Stimulated activated CD4-positive, alpha-beta T cell treated with anti-CD3 and anti-CD28 coated beads, Interleukin-4, amount 100 ng/mL, for 1 hour (primary cell): ENCODE measurements at places on chromosomes 12 and 14.

GRCh38 chr14:80567905-80568536 is 356.7 kb upstream of the DIO2 start:
- no peak for DNase-seq

DNA sequence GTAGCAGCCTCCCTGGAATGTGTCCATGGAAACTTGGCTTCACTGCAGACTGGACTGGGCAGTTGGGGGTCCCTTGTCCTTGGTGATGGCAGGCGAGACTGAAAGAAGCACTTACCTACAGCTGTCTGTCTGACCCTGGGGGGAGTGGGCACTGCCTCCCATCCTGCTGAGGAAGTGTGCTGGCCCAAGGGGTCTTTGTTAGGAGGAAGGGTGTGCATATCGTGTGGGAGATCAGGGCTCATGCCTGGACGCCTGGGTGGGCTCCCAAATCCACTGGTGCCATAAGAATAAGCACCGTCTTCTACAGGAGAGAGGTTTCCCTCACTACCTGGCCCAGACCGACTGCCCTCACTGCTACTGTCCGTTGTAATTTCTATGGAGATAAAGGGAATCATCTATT is 81.4 kb downstream of the PIWIL1 start:
- DNase-seq = no peak

DNA sequence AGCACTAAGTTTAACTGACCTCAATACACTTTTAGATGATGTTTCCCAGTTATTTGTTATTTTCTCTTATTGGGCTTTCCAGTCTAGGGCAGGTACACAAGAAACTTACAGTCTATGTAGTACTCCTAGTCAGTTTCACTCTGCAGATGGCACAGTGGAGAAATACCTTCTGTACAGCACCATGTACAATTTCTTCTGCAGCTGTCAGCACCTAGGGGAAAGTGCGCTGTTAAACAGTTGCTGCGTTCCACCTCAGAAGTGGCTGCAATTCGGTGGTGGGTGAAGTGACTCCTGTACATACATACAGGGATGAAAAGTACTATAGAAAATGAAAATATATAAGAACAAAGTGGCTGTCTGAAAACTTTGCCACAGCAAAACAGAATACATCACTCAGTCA is 48.3 kb downstream of the NOVA1 start:
- DNase-seq = no peak

- no peak for DNase-seq
Measured at GRCh38 chr12:78192979-78193378, 362.3 kb downstream of the NAV3 start.

DNA sequence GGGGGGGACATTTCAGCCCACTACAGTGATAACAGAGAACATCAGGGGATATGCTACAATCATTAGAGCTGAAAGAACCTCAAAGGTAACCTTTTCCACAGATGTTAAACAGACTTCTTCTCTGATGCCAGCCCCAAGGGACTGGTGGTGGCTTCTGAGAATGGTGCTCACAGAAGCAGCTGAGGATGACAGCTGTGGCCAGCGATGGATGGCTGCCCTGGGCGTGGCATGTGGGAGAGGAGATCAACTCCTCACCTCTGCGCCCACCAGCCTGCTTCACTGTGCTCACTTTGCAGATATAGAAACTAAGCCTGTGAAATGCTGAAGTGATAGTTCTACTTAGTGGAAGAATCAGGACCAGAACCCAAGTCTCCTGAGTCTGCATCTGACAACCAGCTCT is 33.0 kb downstream of the FOXN3 start:
- DNase-seq = no peak

DNA sequence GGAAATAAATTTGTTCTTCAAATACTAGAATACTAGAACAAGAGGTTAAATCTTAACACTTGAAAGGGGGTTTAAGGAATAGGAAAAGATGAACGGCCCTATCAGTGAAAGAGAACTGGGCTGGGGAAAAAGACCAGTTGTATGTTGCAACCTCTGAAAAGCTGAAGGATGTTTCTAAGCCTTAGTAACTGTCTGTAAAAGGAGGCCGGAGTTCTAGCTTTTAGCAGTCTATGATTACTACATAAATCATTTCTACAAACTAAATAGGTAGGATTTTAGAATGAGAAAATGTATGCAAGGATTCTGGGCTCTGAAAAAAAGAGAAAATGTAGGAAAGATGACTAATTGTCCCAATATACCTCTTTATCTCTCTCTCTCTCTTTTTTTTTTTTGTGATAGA is 4.9 kb downstream of the CERS5 start:
- DNase-seq = no peak

- DNase-seq = no peak
Measured at GRCh38 chr12:56229916-56230431, at the start of gene SLC39A5. SLC39A5 (plus strand) TSS chr12:56230051; CDS start chr12:56231275, 1,224 bp downstream.

GRCh38 chr14:91545946-91546716 is 36.0 kb upstream of the PPP4R3A start:
- DNase-seq = no peak

GRCh38 chr12:48331399-48331798 is 19.3 kb downstream of the ZNF641 start:
- no peak for DNase-seq

DNA sequence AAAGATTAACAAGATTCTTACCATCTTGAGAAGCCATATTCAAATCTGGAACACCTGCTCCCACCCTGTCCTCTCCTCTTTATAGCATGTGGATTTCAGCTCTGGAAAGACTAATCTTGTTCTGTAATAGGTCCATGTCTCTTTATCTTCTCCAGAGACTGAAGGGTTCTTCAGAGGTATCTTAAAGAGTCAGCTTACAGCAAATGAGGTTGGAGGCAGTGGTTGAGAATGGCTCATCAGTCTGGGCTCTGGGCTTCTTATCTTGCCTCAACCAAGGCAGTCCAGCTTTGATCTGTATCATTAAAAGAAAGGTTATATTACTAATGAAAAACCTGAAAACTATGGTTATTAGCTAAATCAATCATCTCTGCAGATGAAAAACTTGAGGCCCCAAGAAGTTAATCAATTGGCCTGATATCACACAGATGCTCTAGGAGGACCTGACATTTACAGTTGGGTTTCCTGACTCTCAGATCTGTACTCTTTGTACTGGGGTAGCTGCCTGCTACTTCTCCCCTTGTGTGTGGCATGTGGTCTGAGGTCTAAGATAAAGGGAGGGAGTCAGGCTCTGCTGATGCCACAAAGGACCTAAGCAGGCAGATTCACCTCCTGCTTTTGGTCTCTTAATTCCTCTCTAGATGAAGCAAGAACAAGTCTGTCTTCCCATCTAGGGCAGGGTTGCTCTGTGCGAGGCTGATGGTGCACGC is 1.7 kb upstream of the AKAP6 start:
- DNase-seq = no peak

GRCh38 chr14:37170993-37171392 is 1.4 kb downstream of the SLC25A21 start:
- DNase-seq = no peak

- DNase-seq = no peak
Measured at GRCh38 chr12:130132831-130133511, 29.3 kb upstream of the FZD10 start.

GRCh38 chr12:45590646-45591045 is 138.9 kb upstream of the ARID2 start:
- DNase-seq = no peak

GRCh38 chr14:54535126-54535525 is 25.4 kb downstream of the CGRRF1 start:
- DNase-seq = no peak

DNA sequence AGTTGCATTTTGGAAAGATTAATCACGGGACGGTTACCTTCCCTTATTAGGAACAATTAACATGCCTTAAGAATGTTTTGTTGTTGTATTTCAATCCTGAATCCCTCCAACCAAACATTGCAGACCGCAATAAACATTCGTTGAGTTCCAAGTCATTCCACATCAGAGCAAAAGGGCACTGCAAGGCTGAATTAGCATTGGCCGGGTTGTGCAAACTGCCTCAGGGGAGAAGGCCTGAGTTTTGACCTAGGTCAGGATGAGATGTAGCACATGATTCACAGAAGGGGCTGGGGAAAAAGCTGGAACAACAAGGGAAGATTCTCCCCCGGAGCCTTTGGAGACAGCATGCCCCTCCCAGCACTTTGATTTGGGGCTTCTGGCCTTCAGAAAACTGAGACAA is 82.1 kb upstream of the BDKRB2 start:
- DNase-seq = no peak

DNA sequence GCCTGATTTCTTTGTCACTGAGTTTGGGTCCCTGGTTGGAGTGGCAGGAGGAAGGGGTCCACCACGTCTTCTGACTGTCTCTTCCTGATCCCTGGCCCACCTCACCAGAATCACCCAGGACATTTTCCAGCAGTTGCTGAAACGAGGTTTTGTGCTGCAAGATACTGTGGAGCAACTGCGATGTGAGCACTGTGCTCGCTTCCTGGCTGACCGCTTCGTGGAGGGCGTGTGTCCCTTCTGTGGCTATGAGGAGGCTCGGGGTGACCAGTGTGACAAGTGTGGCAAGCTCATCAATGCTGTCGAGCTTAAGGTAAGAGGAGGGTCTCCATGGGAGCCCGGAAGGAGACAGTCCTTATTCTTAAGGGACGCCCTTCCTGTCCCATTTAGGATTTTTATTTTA is 12.3 kb downstream of the MARS1 start:
- DNase-seq = no peak

DNA sequence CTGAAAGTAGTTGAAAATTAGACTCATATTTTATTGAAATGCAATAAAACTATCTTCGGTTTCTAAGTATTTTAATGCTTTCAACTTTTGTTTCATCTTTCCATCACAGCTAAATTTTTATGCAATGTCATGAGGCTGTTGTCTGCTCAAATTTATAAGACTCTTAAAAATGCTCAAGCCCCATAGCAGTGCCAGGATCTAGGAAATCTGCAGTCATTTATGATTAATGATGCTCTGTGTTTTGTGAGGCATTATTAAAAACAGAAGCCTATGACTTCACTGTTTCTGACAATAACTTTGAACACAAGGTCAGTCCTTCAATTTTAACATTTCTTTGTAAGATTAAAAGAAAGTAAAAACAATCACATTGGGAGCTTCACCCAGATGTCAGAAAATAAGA is 112.5 kb downstream of the ALX1 start:
- no peak for DNase-seq

DNA sequence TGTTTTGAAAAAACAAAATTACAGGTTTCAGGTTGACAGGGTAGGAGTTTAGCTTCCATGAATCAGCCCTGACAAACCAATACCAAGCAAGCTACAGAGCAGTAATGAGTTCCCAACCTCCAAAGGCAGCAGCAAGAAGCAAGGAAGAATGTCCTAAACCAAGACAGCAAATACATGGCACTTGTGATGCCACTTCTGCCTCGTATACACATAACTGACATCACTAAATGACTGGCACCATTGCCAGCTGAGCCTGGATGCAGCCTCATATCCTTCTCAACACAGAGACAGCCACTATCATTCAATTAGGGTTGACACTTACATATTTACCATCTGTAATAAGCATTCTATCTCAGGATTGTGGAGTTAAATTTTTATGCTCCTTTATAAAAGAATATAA is 35.0 kb upstream of the MDM1 start:
- no peak for DNase-seq

- DNase-seq = no peak
Measured at GRCh38 chr14:102238131-102238530, 66.8 kb downstream of the MOK start.

DNA sequence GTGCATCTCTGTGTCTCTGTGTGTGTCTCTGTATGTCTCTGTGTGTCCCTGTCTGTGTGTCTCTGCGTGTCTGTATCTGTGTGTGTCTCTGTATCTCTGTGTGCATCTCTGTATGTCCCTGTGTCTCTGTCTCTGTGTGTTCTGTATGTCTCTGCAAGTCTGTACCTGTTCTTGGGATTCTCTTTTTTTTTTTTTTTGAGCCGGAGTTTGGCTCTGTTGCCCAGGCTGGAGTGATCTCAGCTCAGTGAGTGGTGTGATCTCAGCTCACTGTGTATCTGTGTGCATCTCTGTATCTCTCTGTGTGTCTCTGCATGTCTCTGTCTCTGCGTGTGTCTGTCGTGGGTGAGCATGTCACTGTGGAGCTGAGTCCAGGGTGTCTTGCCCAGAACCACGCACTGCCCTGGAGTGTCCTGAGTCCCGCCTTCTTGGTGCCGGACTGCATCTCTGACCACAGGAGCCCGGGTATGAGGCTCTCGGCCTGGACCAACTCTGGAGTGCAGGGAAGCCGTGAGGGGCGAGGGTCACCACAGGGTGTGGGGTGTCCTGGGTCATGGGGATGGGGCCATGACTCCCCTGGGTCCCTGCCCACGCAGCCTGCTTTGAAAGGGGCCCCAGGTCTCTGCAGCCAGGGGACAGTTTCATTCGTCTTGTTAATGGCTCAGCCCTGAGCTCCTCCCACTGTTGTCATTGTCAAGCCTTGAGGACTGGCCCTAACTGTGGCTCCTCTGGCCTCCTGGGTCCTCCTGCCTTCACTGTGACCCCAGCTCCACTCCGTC is 11.8 kb downstream of the MYL2 start:
- DNase-seq = no peak

DNA sequence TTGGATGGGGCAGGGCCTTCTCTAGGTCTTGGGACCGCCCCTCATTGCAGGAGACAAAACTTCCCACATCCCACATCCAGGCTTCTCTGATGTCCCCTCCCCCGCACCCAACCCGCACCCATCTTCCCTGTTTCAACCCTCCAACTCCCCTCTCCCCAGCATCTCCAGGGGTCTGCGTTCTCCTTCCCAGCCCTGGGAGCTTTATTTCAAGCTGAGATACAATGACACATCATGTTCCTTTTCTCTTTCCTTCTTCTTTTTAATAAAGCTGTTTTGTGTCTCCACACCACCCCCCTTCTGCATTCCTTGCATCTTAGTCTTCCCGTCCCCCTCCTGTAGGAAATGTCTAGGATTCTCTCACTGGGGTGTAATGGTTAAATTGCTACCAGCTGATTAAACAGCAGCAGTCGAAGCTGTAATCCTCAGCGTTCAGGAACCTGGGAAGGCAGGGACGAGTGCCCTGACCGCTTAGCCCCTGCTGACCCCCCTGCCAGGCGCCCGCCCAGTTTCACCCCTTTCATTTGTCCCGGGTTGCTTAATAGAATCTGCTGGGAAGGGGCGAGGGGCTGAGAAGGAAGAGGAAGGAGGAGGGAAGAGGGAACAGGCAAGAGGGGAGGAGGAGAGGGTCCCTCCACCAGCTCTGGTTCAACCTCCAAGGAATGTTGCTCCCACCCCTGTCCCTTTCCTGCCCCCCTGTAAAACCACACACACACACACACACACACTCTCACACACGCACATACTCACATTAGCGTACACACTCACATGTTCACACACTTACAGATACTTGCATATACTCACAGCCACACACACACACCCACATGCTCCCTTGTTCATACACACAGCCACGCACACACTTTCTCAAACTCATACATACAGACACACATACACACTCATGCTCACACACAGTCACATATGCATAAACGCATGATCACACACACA is 104.5 kb upstream of the MED13L start:
- no peak for DNase-seq

- no peak for DNase-seq
Measured at GRCh38 chr14:102873131-102873530, 49.3 kb upstream of the AMN start.
